ENCODE measurements at places on chromosomes 4 and X.

DNA sequence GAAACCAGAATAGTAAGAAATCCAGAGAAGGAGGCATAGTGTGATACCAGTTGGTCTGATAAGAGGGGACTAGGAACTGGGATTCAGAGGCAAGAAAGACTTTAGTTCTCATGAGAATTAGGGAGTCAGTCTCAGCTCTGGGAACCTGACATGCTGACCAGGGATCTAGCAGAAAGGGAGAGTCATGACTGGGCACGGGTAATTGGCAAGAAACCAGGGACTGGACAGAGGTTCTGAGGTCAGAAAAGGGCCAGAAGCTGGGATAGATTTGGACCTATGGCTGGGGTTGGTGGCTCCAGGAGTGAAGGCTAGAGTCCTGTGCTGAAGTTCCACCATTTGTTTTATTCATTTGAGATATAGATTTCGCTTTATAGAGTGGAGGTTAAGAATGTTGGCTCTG, 110.2 kb upstream of the C1GALT1C1 start:
- no peak for DNase-seq

GRCh38 chr4:5137927-5138326, 86.6 kb downstream of the STK32B start:
- no peak for DNase-seq

DNA sequence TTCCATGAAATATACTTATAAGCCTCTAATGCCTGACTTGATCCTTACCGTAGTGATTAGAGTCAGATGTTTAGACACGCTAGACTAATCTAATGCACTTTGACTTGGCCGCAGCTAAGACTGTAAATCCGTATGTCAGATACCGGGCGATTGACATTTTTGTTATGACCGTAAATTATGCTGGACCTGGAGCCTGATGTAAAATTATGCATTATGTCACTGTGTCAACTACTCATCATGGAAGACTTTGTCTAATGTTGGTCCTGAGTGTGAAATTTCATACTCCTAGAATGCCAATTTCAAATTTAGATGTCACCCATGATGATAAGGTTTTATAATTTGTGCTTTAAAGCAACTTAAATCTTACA, 123.6 kb upstream of the LIMCH1 start:
- no peak for DNase-seq

DNA sequence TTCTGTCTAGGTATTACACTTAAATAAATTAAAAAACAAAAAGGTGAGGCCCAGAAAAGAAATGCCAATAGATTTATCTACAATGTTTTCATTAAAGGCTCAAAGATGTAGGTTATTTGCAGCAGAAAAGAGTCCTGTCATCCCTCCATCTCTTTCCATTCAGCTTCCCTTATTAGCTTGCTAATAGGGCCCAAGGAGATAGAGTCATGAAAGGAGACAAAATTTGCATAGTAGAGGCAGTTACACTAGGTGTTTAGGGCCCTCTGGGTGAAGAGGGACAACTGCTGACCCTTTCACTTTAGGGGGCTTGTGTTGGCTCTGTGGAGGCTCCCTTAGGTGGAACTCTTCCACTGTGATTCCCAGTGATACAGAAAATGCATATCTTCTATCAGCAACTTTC, 58.4 kb upstream of the TACR3 start:
- DNase-seq: no peak

GRCh38 chrX:130105244-130105643, 5.1 kb downstream of the ELF4 start:
- DNase-seq: no peak

DNA sequence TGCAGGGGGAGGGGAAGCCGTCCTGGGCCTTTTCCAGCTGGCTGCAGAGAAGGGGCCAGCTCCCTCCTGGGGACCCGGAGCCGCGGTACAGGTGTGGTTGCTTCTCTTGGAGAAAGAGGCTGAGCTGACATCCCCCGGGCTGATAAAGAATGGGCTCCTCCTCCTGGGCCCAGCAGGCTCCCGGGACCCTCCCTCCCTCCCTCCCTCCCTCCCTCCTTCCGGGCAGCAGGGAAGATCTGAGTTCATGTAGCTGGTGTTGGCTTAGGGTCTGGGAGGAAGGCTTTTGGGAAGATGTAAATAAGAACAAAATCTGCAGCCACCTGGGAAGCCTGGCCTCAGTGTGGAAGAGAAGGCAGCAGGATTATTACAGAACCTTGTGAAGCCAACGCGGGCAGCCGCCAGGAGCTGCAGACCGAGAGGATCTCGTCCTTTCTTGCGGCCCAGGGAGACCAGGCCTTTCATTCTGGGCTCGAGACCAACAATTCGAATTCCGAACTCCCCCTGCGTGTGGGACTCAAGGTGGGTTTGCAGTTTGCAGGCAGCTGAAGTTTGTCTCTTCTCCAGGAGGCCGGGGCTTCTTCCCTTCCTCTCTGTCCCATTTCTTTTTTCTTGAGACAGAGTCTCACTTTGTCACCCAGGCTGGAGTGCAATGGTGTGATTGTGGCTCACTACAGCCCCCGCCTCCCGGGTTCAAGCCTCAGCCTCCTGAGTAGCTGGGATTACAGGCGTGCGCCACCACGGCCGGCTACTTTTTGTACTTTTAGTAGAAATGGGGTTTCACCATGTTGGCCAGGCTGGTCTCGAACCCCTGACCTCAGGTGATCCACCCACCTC, at the start of gene PLCXD1:
Gene PLCXD1 (plus strand): TSS at position 216 of the 834 bp plus-strand sequence. CDS start 2,807 bp downstream, outside the sequence.
- peak; percentile 92 for DNase-seq

DNA sequence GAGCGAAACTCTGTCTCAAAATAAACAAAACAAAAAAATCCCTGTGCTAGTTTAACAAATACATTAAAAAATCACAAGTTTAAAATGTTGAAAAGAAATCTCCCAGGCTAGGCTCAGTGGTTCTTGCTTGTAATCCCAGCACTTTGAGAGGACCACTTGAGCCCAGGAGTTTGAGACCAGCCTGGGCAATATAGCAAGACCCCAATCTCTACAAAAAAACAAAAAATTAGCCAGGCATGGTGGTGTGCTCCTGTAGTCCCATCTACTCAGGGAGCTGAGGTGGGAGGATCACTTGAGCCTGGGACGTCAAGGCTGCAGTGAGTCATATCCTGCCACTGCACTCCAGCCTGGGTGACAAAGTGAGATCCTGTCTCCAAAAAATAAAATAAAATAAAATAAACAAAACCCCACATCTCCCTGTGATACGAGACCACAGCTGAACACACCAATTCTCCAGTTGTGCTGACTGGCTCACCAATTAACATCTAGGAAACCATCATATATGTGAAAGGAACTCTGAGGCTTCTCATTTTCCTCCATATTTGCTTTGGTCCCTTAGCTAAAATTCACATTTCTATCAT, 7.3 kb downstream of the RPS4X start:
- no peak for DNase-seq

DNA sequence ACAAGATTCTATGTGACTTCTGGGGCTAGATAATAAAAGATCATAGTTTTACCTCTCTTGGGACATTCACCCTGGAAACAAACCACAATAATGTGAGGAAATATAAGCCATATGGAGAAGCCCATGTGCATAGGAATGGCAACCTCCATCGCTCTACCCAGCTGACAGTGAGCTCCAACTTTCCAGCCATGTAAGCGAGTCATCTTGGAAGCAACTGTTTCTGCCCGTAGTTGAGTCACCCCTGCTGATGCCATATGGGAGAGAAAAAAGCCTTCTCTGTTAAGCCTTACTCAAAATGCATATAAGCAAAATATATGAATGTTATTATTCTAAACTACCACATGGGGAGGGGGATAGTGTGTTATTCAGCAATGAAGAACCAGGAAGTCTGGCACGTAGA, 31.4 kb upstream of the RELL1 start:
- DNase-seq: no peak

DNA sequence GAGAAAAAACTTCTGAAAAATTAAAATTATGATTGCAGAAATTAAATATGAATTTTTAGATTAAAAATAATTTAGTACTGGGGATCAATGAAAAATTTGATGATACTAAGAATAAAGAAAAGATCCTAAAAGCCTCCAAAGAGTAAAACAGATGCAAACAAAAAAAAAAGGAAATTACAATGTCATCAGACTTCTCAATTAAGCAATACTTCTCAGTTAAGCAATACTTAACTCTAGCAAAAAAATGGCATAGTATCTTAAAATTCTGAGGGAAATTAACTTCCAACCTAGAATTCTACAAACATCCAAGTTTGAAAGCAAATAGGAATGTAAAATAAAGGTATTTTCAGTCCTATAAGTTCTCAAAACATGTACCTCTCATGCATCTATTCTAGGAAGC, 141.2 kb upstream of the INTU start:
- no peak for DNase-seq

DNA sequence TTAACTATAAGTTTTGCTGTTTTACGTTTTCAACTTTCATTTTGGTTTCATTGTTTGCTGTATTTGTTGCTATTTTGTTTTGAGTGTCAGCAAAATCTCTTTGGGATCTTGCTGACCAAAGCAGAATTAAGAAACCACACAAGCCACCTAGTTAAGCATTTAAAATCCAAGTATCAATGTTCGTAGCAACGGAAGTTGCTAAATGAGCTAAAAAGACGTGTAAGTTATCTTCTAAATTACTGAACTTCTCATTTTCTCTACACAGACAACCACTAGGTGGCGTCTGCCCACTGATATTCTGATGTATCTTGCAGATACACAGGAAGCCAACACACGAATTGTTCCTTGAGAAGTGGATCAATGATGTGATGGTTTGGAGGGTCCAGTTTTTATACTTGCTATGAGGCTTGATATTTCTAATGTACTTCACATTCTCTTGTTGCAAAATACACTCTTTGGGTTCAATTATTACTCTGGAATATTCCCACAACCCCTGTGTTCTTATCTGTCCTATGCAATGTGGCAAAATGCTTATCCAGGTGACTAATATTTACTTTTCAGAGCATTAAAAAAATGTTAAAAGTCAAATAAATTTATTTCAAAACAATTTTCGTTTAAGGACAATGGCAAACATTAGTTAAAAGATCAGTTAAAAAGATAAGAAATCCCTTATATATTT, 250.5 kb downstream of the TECRL start:
- DNase-seq: peak; percentile 82

DNA sequence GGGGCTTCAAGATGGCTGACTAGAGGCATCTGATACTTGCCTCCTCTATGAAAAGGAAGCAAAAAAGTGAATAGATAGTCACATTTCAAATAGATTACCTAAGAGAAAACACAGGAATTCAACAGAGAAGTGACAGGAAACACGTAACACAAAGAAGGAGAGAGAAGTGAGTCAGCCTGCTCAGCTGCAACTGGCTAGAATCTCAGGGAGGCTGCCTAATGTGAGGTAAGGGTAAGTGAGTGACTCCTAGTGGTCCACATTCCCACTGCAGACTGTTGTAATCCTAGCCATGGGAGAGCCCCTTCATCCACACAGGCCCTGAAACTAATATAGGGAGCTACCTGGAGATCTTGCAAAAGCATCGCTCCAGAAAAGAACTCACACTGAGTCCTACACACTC, 179.2 kb downstream of the SLC7A11 start:
- DNase-seq: no peak

GRCh38 chrX:132614297-132614696, 125.5 kb upstream of the MBNL3 start:
- DNase-seq: peak; percentile 23
